Melanocyte of skin (primary cell): ENCODE measurements at places on chromosomes 13 and 19. TPM values are rescaled to one million over a fixed set of nuclear protein-coding genes. Genes with fewer than 3 reads are reported as not detected.

The FCER2 gene
- not detected in 2 replicates for total RNA-seq

The TMPRSS9 gene
- not detected in 2 replicates for total RNA-seq

The FRY gene
- total RNA-seq: 6.2 and 6.5 TPM in 2 replicates

The GPR18 gene
- total RNA-seq: 0.33 TPM in 1 of 2 replicates, not detected in the other

The PDX1 gene
- total RNA-seq: not detected in 2 replicates

The FUT2 gene
- not detected in 2 replicates for total RNA-seq

The ZNF708 gene
- 6.9 and 8.7 TPM in 2 replicates for total RNA-seq

The AP3D1 gene
- total RNA-seq: 114 and 134 TPM in 2 replicates

The IGFLR1 gene
- 0.69 and 2.2 TPM in 2 replicates for total RNA-seq

The ACP5 gene
- total RNA-seq: 133 TPM in 2 replicates

The DZIP1 gene
- total RNA-seq: 23.3 and 37.8 TPM in 2 replicates

The SIAH3 gene
- not detected in 2 replicates for total RNA-seq

The TNPO2 gene
- 71.9 and 73.6 TPM in 2 replicates for total RNA-seq

The PTGIR gene
- not detected in 2 replicates for total RNA-seq

The ZNF160 gene
- 24.8 and 30.5 TPM in 2 replicates for total RNA-seq

The KCTD15 gene
- 47.5 and 78.9 TPM in 2 replicates for total RNA-seq

The CASP14 gene
- total RNA-seq: not detected in 2 replicates

The CD177 gene
- total RNA-seq: not detected in 2 replicates

The ZNF428 gene
- total RNA-seq: 32.0 and 41.1 TPM in 2 replicates

The DIRAS1 gene
- 2.2 and 2.7 TPM in 2 replicates for total RNA-seq

The PSG11 gene
- total RNA-seq: not detected in 2 replicates

The SH2D3A gene
- total RNA-seq: under 0.01 and 0.34 TPM in 2 replicates

The YJEFN3 gene
- total RNA-seq: 0.34 and 0.36 TPM in 2 replicates

The THOP1 gene
- total RNA-seq: 62.9 and 80.9 TPM in 2 replicates

The FLT3LG gene
- 2.5 and 3.8 TPM in 2 replicates for total RNA-seq

The AMH gene
- total RNA-seq: 0.34 and 0.36 TPM in 2 replicates

The C19orf67 gene
- not detected in 2 replicates for total RNA-seq

The PSG5 gene
- not detected in 2 replicates for total RNA-seq

The FSD1 gene
- 1.7 and 2.8 TPM in 2 replicates for total RNA-seq

The CACNG7 gene
- total RNA-seq: not detected in 2 replicates

The CEACAM8 gene
- total RNA-seq: not detected in 2 replicates

The VSTM2B gene
- 0.93 TPM in 1 of 2 replicates, not detected in the other for total RNA-seq

The MYO16 gene
- total RNA-seq: 2.3 and 4.0 TPM in 2 replicates

The PNMA8C gene
- under 0.01 TPM in 1 of 2 replicates, not detected in the other for total RNA-seq
